ENCODE measurements at places on chromosomes 6 and 20.

DNA sequence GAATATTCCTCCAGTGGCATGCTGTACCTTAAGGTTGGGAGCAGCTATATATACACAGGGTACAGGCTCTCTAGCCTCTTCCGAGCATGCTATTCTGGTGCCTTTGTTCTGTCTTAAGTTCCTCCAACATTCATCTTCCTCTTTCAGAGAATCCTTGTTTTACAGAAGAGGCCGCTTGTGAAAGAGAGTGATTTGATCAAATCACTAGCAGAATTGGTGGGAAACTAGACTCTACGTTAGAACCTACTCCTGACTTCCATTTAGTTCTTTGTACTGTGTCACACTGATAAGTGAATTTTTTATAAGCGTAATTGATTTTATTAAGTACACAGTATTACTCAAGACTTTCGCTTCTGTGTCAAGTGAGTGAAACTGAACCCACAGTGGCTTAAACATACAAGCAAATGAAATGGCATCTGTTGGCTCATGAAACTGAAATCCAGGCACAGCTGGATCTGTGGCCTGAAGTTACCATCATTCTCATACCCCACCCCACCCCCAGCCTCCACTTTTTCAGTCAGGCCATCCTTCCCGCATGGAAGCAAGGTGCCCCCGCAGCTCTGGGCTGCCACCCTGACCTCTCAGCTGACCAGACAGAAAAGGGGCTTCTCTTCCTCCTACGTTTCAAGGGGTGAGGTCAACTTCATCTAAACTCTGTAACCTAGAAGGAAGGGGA lies 102.3 kb downstream of the RPP40 start:
- no peak for DNase-seq

- no peak for DNase-seq
These were observed 50.3 kb downstream of the DOP1A start for GRCh38 chr6:83117802-83118201.

GRCh38 chr6:16803294-16804200 lies 42.3 kb upstream of the ATXN1 start:
- peak; percentile 71 for DNase-seq

DNA sequence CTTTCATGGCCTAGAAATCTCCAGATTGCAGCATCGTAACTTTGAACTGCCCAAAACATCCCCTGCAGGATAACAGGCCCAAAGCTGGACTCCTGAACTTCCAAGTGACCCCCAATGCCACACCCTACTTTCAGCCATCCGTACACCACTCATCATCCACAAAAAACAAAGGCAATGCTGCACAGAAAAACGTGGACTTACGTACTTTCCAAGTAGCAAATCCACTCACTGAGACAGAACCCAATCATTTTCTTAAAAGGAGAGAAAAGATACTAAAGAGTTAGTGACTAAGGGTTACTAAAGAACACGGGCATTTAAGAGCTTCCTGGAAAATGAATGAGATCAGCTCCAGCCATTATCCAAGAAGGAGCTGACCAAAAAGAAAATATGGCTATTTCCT lies 211.0 kb downstream of the WDR27 start:
- DNase-seq: peak; percentile 13

DNA sequence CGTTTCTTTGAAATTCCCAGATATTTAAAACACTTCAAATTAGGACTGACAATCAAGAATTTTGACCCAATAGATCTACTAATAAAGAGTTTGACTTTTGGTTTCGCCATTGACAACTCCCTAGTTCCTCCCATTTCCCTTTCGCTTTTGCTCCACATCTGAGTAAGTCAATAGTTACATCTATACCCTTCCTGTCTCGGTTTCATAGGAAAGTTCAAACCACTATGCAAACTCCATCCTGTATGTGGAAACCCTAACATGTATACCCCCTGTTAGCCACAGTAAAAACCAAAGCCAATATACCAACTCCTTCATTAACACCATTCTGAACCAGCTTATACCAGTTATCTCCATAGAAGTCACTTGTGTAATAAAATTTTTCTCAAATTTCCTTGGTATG lies 311.1 kb downstream of the MMUT start:
- no peak for DNase-seq

DNA sequence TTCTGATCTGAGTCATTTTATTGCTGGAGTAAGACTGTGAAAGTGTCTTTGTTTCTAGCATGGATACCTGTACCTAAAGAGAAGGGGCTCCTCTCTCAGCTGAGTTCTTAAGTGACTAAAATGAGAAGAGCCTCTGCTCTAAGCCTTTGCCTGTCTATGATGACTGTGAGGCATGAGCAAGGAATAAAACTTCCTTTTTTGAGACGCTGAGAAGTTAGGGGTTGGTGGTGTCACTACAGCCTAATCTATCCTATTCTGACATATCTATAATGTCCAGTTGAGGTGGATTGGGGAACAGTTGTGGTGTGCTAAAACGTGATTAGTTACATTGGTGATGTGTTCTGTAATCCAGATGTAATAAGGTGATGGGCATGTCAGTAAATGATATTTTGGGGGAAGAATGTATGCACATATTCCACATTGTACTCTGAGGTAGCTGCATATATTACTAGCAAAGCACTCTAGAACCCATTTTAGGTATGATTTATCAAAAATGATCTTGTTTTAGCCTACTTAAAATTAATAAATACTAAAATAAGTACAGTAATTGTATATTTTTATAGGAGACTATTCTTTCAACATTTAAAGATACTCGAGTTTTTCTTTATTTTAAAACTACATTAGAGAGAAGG lies 18.1 kb downstream of the ADGRB3 start:
- no peak for DNase-seq

DNA sequence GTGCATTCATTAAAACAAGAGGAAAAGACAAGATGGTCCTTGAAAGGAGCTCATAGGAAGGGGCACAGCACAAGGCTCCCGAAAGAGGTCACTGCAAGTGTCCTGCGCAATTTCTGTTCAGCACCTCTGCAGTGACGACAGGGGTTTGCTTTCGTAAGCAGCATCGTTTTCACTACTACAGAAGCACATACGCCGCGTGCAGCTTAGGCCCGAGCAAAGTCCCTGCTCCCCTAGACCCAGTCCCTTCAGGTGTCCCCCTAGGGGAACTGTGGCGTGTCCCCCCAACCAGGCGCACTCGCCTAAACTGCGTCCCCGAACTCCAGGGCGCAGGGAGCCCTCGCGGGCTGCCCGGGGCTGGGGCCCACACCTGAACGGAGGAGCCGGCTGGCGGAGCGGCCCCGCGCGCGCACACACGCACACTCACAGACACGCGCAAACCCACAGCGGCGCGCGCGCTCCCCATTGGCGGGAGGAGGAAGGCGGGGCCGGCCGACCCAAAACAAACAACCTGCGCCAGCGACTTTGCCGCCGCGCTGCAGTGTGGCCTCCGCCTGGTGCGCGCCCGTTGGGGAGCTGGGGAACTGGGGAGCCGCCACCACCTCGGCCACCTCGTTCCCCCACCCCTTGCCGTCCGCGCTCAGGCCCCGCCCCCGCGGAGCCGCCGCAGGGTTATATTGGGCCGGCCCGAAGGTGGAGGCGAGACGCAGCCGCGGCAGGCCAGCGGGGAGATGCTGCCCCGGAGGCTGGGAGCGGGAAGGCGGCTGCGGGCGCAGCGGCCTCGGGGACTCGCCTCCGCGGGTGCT lies at the start of gene FOXQ1:
TSS of gene FOXQ1 (plus strand) at position 699 of the 803 bp plus-strand sequence. CDS start 607 bp downstream, outside the sequence.
- peak; percentile 61 for DNase-seq

DNA sequence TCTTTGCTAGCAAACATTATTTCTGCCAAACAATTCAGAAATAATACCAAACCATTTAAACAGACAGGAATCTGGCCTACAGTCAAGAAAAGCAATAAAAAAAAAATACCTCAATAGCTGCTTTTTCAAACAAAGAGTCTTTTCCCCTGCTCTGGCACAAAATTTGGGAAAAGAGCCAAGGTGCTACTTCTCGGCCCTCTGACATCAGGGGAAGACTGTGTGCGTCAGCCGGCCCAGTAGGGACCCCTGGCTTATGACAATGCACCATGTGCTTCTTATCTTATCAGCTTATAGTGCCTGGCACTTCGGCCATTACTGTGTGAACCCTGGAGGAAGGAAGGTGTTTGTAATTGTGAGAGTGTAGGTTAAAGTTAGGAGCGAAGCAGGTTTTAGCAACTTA lies 89.4 kb downstream of the PDE10A start:
- DNase-seq: peak; percentile 46

GRCh38 chr20:41696428-41696827 lies 78.3 kb upstream of the CHD6 start:
- peak; percentile 20 for DNase-seq

GRCh38 chr6:31794866-31795615 lies 511 bp downstream of the VARS1 start:
- peak; percentile 59 for DNase-seq

- DNase-seq: no peak
These were observed 12.0 kb downstream of the DLGAP4 start for GRCh38 chr20:36318166-36318565.

GRCh38 chr6:449057-449430 lies 57.5 kb downstream of the IRF4 start:
- no peak for DNase-seq

- DNase-seq: peak; percentile 92
These were observed 7.8 kb upstream of the MDGA1 start for GRCh38 chr6:37705239-37706051.

DNA sequence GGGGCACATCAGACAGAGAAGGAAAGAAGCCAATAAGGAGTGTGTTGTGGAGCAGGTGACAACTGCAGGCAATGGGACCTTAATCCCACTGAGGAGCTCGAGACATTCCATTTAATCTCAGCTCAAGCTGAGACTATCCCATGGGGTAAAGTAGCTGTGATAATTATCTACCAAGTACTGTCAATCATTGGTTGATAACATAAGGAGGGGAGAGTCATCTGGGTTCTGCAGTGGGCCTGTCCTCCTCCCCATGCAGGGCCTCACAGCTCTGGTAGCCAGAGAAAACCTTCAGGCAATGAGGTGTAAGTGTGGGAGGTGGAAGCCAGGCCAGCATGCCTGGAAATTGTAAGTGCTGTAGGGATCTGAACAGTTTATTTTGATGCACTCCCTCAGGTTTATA lies 375.0 kb upstream of the ARID1B start:
- no peak for DNase-seq

GRCh38 chr6:162541019-162541601 lies 186.5 kb downstream of the PRKN start:
- DNase-seq: no peak

DNA sequence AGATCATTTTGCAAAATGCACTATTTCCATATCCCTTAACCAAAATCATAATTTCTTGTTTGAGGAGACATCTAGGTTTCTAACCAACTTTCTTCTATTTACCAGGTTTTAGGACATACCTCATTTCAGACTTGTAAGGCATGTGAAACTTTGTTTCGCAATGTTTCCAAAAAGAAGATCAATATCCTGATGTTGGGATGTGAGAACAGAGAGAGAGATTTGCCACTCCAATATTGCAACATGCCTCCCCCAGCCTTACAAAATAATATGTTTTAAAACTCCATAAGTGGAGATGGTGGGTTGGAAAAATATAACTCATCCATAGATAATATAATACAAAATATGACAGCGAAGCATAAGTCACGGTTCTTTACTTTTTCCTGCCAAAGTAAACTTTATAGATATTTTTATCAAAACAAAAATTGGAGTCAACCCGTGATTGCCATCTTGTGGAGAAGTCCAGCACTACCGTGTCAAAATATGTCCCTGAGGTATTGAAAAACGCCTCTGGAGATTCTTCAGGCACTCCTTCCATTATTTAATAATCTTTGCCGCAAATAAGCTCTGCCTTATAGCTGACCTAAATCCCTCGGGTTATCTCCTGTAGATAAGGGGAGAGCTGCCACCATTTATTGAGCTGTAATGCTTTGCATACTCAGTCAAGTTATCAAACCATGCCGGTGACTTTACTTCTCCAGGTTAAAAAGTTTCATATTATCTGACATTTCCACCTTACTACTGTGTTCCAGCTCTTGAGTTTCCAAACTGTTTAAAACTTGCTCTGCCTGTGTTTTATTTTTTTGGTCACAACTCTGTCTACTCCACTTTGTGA lies 534.2 kb downstream of the HACE1 start:
- peak; percentile 54 for DNase-seq

DNA sequence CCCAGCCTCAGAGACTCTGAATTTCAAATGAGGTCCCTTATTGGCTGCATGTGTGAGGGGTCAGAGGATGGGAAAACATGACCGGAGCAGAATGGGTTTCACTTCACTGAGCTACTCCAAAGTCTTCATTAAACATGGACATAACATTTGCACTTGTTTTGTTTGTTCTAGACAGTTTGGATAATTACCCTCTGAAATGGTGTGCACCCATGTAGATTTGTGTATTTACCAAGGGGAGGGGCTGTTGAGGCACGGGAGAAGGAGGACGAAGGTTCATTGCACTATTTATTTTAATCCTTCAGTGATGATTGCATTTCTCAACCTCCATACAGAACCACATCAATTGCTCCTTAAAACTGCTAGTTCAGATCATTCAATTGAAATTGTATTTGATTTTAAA lies 364.2 kb downstream of the TFAP2B start:
- DNase-seq: no peak

DNA sequence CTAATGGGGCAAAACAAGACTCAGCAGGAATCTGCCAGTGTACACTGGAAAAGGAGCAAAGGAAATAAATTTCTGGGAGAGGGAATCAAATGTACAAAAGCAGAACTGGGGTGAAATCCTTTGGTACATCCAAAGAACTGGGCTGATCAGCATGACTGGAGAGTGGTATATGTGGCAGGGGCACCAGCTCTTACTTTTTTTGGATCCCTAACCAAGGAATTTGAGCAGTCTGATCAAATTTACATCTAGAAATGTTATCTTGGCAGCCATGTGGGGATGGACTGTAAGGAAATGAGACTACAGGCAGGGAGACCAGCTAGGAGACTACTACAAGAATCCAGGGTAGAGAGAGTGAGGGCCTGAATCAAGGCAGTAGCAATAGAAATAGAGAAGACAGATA lies 1.2 kb upstream of the ZSCAN31 start:
- no peak for DNase-seq

GRCh38 chr6:155125906-155126305 lies 130.8 kb downstream of the TIAM2 start:
- peak; percentile 69 for DNase-seq

DNA sequence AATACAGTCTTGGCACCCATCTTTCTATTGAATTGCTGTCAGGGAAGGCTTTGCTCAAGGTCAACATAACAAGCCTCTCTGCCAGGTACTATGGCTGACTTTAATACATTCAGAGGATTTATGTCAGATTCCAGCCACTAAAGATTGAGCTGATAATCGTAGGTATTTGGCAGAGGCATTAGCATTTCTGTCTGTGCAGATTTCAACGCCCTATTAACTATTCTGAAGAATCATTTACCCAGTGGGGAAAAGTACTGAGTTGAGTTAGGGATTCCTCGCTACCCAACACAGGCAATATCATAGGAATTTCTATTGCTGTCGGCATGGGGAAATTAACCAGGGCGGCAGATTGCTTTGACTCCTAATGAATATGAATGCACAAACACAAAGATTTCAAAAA lies 233.7 kb upstream of the SPTLC3 start:
- no peak for DNase-seq

DNA sequence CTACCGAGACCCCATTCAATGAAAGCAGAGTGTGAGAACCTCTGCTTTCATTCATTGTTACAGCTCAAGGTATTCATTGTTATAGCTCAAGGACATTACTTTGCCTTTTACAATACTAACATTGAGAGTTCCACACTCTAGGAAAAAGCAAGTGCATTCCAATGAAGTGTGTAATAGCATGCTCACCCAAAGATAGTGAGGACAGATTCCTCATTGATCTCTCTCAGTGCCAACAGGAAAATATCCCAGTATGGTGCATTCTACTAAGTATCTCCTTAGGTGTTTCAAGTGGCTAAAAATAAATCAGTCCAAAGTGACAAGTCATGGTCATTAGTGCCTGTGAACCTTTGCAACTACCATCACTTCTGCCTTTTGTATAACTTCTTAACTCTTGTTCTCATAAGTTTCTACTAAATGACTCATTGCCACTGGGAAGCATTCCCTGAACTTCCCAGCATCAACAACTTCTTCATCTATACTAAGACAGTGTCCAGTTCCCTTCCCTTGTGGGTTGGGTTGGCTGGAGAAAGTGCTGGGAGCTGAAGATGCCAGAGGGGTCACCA lies 140.7 kb upstream of the STXBP5 start:
- peak; percentile 65 for DNase-seq

All from iris pigment epithelial cell (primary cell).